ENCODE measurements at places on chromosomes 7 and 10. TPM values are rescaled to one million over a fixed set of nuclear protein-coding genes. Genes with fewer than 3 reads are reported as not detected.

The LRRD1 gene
- total RNA-seq = not detected

The GIMAP6 gene
- 21.5 TPM for total RNA-seq

The CYTH3 gene
- total RNA-seq = 0.92 TPM

The AOAH gene
- 10.4 TPM for total RNA-seq

The MYL10 gene
- not detected for total RNA-seq

The AOC1 gene
- not detected for total RNA-seq

The ELFN1 gene
- 0.20 TPM for total RNA-seq

The MOGAT3 gene
- not detected for total RNA-seq

The VSTM2A gene
- total RNA-seq = not detected

The ZNF3 gene
- total RNA-seq = 16.4 TPM

The INSYN2A gene
- total RNA-seq = not detected

The LHPP gene
- 11.1 TPM for total RNA-seq

The SLC18A3 gene
- not detected for total RNA-seq

The SPDYE1 gene
- not detected for total RNA-seq

The C10orf90 gene
- not detected for total RNA-seq

The ITGB8 gene
- not detected for total RNA-seq

The ADAM22 gene
- total RNA-seq = 3.0 TPM

The TRIM73 gene
- total RNA-seq = 4.1 TPM

The CFAP46 gene
- total RNA-seq = 0.34 TPM

The ADIRF gene
- not detected for total RNA-seq

The LIPM gene
- not detected for total RNA-seq

The NXPH1 gene
- total RNA-seq = not detected

The NKX1-2 gene
- not detected for total RNA-seq

The UTF1 gene
- total RNA-seq = not detected

Data from activated CD8-positive, alpha-beta T cell treated with anti-CD3 and anti-CD28 coated beads for 36 hours (primary cell).